ENCODE measurements at places on chromosomes 2 and 18.

DNA sequence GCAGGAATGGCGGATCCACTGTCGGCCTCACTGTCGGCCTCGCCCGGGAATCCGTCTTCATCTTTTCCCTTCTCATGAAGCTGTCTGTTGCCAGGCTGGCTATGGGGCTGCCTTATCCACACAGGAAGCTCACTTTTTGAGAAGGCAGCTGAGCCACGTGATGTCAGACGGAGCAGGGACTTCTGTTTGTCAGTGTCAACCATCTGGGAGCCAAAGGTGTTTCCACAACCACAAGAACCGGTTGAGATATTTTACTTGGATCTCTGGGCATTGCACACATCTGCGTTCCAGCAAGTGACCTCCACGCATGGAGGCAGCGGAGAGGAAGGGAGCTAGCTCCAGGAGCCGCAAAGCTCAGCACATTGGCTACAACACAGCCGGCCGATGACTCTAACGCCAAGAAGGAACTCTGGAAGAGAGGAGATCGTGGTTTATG, 27.4 kb upstream of the TAF1B start:
- no peak for DNase-seq

DNA sequence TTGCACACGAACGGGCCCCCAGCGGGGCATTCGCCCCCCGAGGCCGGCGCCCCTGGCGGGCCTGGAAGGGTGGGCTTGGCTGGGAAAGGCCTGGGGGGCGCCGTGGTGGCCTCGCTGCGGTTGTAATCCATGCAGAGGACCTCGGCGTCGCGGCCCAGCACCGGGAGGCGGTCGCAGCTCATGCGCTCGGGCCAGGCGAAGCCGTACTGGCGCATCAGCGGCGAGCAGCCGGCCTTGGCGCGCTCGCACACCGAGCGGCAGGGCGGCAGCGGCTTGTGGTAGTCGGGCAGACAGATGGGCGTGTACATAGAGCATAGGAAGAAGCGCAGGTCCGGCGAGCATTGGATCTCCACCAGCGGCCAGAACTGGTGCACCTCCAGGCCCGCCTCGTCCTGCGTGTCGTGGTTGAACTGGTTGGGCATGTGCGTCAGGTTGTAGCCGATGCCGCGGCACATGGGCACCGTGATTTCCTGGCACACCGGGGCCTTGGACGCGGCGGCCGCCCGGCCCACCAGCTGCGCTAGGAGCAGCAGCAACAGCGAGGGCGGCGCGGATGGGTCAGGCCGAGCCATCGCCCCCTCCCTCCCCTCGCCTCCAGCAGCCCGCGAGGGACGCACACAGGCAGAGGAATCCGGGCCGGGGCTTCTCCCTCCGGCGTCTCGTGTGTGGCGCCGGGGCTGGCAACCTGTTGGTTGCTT, 1.4 kb downstream of the FZD5 start:
- peak; percentile 48 for DNase-seq

DNA sequence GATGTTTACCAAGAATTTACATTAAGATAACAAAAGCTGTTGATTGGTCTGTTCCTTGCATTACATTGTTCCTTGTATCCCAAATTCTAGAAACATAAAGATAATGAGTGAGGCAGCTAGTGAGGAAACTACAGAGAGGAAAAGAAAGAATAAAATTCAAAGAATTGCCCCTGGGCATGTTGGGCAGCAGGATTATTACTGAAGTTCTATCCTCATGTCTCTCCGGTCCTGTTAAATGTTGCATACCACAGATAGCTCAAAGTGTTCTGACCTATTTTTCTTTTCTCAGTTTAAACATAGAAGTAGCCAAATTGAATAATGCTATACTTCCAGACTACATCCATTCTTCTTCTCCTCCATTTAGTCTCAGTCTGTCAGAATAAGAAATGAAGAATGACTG, 58.2 kb upstream of the DYNC1I2 start:
- no peak for DNase-seq

DNA sequence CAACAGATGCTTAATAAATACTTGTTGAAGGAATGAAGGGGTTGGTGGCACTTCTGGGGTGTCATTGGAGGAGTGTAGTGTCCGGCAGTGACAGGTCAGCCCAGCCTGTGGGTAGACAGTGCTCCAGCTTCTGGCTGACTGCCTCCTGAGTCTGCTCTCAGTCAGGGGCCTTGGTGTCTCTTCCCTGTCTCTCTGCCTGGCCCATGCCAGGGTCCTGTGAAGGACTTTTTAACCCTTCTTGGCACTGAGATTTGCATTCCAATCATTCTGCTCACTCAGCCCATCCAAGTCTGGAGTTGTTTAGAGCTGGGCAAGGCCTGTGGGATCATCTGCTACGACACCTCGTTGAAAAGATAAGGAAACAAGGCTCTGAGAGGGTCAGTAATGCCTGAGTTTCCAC, 1.4 kb upstream of the KCNK3 start:
- DNase-seq = no peak

DNA sequence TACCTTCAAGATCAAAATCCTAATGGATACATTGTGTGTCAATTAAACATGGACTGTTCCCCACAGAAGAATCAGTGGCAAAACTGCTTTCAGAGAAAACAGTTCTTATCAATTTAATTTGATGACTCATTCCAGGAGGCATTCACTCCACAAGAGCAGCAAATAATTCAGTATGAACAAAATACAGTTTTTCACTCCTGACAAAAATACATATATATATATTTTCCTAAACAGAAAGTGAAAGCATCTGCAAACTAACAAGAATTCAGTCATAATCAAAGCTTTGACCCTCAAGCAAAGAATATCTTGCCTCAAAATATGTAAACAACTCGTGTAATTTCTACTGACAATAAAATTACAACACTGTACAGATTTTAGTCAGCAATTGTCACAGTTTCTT, 685.1 kb upstream of the SLC8A1 start:
- no peak for DNase-seq

DNA sequence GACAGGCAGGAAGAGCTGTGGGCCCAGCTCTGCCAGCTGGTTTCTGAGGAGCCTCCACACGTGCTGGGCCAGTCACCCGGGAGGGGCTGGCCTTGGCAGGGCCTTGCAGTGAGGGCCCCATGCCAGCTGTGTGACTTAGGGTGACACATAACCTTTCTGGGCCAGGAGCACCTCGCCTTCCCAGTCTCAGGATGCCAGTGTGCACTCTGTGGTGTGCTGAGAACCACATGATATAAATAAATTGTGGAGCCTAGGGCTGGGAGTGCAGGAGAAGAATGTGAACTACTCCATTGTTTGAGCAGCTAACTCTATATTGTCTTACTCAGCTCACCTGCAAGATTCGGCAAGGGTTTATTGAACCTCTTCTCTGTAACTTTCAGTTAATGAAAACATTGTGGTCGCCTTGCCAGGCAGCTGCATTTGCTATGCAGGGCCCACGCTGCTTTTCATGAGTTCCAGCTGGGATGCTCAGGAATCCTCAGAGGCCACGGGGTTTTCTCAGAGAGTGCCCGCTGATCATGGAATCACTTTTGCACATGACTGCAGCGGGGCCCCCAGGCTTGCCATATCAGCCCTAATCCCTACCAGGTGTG, 222.3 kb downstream of the SH3RF3 start:
- DNase-seq = peak; percentile 46

DNA sequence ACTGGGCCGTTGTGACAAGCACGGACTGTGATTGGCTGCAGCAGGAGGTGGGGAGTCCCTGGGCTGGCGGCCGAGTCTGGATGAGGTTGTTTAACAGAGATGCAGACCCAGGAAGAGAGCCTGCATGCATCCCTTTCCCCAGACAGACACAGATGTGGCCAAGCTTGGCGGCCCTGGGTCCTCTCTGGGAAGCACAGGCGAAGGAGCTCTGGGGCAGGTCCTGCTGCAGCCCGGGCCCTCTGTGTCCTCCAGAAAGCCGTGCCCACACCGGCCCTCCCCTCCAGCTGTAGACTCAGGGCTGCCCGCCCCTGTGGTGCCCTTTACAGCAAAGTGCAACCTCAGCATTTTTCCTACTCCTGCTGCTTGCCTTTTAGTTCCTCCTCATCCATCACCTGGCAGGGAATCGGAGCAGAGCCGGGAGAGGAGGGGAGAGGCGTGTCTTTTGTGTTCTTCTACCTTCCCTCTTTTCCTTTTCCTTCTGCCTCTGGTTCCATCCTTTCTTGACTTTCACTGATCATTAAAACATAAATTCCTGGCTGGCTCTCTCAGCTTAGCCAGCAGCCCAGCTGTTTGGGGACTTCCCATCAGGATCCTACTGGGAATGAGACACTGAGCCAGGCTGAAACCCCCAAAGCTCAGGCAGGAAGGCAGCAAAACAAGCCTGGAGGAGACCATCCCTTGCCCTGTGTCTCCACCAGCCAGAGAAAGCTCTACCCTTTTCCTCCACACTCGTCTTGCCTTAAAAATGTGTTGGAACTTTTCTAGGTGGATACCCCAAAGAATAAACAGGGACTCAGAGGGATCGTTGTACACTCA, 75.0 kb downstream of the CTIF start:
- no peak for DNase-seq

DNA sequence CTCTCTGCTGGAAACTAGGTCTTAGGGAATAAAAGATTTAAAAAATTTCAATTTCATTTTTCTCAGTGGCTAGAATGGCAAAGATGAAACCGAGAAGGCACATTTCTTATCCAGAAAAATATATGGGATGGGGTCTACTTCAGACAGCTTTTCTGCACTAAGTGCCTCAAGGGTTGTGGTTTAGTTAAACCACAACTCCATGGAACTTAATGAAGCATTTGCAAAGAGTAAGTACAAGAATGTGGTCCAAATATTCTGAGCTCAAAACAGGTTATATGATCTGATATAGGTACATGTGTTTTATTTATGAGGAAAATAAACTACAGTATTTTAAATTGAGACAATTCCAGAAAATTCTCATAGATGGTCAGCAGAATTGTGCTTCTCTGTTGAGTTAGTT, 101.8 kb upstream of the FZD5 start:
- DNase-seq = no peak

Measured in activated CD8-positive, alpha-beta T cell treated with anti-CD3 and anti-CD28 coated beads for 36 hours (primary cell).